Muscle of leg (tissue), 16 donors: ENCODE measurements at places on chromosomes 12 and 14. TPM values are rescaled to one million over a fixed set of nuclear protein-coding genes. Genes with fewer than 3 reads are reported as not detected.
A peak's percentile ranks its signal among the peaks of the same experiment; 100 is the strongest.

The ASCL1 gene
- 0.04 TPM for total RNA-seq

The GLIPR1L2 gene
- 1.5 TPM for total RNA-seq

The NUAK1 gene
- total RNA-seq = 8.0 TPM

The OR6C74 gene
- total RNA-seq = not detected

DNA sequence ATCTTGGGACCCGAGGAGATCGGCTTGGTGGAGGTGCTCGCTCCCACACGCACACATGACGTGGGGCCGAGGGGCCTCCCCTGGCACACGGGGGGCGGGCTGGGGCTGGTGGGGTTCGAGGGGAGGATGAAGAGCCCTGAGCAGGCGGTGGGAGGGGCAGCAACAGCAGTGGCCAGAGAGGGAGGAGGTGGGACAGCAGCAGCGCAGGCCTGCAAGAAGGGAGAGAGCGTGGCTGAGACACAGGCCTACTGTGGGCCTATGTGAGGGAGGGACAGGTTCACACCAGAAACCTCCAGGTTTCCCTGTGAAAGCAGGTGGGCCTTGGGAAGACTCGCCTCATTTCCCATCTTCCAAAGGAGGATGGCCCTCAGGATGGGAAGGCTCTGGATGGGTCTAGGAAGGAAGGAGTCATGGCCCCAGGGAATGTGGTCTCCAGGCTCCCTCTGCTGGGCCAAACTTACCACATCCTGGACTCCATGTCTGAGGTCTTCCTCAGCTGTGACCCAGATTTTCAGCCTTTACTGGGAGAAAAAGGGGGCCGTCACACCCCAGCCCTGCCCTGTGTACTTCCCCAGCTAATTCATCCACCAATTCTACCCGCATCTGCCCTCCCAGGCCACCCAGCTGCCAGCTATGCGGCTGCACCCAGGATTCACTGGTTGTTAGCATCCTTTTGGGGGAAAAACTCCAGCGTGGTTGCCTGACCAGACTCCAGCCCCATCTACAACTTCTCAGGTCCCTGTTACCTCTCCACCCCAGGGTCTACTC is 2.8 kb downstream of the PIANP start:
- H3K27ac ChIP-seq = no peak overlapping the region
- H3K4me1 ChIP-seq = peaks cover 10% of the 10 kb centered on the region
- H3K27me3 ChIP-seq = peaks cover 37% of the 10 kb centered on the region
- no peak overlapping the region for H3K4me3 ChIP-seq

DNA sequence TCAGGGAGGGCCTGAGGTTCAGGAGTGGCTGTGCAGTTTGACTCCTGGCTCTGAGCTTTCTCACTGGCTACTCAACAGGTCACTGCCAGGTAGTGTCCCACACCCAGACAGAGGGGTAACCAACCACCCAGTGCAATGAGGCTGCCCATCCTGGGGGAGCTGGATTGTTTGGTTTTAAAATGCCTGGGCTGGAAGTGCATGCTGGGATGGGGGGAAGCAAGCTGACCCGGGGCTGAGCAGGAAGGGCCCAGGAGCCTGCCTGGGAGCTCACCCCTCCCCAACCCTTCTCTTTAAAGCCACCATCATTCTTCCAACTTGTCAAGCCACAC is 12.6 kb upstream of the ABHD12B start:
- H3K4me1 ChIP-seq = peaks cover 12% of the 10 kb centered on the region
- DNase-seq = no peak
- peak overlapping the region; percentile 92 for H3K27ac ChIP-seq
- no peaks in the 10 kb centered on the region for H3K27me3 ChIP-seq
- H3K36me3 ChIP-seq = no peaks in the 10 kb centered on the region
- peak overlapping the region; percentile 51 for H3K4me3 ChIP-seq

DNA sequence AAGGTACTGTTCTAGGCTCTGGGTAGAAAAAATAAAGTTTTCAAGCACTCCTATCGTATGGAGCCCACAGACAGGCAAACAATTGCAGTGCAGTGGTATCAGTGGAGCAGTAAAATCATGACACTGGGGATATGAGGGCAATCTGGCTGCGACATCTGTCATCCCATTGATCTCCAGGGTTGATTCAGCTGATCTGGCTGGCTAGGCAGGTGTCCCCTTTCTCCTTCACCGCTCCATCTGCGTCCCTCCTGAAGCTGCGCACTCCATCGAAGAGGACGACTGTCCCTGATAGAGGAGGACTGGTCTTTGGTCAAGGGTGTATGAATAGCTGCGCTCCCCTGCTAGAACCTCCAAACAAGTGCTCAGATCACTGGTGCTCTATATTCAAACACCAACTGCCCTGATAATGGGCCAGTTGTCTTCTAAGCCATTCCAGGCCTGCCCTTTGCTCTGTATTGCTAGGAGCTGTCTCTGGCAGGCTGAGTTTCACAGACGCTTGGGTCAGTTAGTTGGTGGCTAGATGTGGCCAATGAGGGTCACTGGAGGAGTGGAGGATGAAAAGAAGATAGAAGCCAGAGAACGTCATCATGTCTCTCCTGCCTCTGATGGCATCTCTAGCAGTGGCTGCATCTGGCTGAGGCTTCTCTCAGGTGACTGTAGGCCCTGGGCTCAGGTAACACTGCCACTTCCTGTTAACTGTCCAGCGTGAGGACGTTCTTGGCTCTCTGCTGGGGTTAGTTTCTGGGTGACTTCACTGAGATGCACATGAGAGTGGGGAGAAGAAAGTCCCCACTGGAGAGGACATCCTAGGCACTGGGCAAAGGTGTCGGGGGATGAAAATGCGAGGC is 205.0 kb upstream of the FOXN3 start:
- H3K27ac ChIP-seq = no peak overlapping the region
- no peak overlapping the region for H3K4me3 ChIP-seq
- peaks cover 28% of the 10 kb centered on the region for H3K4me1 ChIP-seq

DNA sequence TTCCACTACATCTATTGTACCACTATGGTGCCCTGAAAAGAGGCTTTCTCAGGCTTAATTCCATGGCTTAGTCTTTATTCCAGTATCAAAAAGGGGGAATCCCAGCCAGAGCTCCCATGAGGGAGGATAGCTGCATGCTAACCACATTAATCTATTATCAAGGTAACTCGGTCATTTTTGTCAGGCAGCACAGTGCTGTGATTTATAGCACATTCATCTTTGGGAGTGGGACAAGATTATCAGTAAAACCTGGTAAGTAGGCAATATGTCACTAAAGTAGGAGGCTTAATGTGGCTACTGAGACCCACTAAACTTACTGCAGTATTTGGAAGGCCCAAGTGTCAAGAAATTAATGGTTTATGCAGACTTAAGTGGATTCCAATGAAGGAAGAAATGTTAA is 58.9 kb downstream of the DAD1 start:
- H3K4me3 ChIP-seq = no peak overlapping the region
- H3K4me1 ChIP-seq = no peaks in the 10 kb centered on the region
- no peaks in the 10 kb centered on the region for H3K36me3 ChIP-seq
- no peak overlapping the region for H3K27ac ChIP-seq
- no peak for DNase-seq

GRCh38 chr14:46091819-46092218 is 559.8 kb downstream of the RPL10L start:
- peak; percentile 16 for DNase-seq
- no peaks in the 10 kb centered on the region for H3K27me3 ChIP-seq
- H3K4me1 ChIP-seq = no peaks in the 10 kb centered on the region
- H3K27ac ChIP-seq = no peak overlapping the region
- H3K36me3 ChIP-seq = no peaks in the 10 kb centered on the region

- no peak overlapping the region for H3K4me3 ChIP-seq
- DNase-seq = peak; percentile 78
- H3K4me1 ChIP-seq = peaks cover 51% of the 10 kb centered on the region
Measured at GRCh38 chr14:75648066-75648838, 12.4 kb downstream of the ERG28 start.

DNA sequence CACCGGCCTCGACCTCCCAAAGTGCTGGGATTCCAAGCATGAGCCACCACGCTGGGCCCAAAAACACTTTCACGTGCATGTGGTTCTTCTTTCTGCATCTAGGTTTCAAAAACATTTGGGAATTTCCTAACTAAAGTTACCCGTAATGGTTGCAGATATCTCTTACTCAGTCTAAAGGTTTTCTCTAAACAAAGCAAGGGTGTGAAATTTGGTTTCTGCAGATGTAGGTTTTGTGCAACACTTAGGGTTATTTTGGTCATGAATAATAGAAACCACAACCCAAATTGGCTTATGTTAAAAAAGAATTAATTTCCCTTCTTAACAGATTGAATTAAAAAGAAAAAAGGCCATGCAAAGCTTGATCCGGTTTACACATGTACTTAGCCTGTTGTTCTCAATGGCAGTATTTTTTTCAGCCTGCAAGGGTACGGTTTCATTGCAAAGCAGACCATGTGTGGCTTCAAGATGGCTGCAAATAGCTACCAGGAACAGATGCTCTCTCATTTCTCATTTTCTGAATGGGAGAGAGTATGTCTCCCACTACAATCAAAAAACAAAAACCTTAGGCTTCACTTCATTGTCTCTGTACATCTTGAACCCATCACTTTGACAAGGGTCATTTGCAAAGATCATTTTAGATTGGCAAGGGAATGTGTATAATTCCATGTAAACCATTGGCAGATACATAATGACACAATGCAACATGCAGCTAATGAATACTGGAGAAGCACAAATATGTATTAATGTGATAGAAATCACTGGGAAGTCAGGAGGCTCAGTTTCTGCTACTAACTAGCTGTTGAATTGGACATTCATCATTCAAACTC is 491.2 kb upstream of the FLRT2 start:
- H3K4me1 ChIP-seq = no peaks in the 10 kb centered on the region
- H3K27ac ChIP-seq = no peak overlapping the region
- H3K36me3 ChIP-seq = no peaks in the 10 kb centered on the region
- H3K27me3 ChIP-seq = no peaks in the 10 kb centered on the region
- no peak overlapping the region for H3K4me3 ChIP-seq
